ENCODE measurements at places on chromosomes 7 and 10.
A peak's percentile ranks its signal among the peaks of the same experiment; 100 is the strongest.

- DNase-seq: no peak
These were observed 72.0 kb downstream of the PAX2 start for GRCh38 chr10:100817268-100817839.

GRCh38 chr7:24755541-24756407, 1.5 kb downstream of the GSDME start:
- DNase-seq: no peak

DNA sequence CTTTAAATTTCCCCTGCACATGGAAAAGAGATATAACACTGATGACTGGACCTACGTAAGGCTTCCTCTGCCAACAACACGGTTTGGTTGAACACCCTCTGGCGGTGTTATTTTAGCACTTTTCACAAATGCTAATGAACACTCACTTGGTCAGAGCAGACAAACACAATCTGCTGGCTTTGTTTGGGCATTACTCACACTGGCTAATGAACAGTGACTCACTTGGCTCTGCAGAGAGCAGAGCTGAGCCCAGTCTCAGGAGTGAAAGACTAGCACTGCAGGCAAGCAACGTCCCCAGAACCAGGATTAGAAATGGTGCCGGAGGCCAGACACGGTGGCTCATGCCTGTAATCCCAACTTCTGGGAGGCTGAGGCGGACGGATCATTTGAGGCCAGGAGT, 430.8 kb downstream of the PLXNA4 start:
- no peak for DNase-seq

GRCh38 chr10:103759100-103759781, 96.1 kb downstream of the SH3PXD2A start:
- peak; percentile 28 for DNase-seq

- no peak for DNase-seq
These were observed 141.4 kb downstream of the GRID1 start for GRCh38 chr10:86225103-86225782.

- DNase-seq: no peak
These were observed 692.6 kb downstream of the SUGCT start for GRCh38 chr7:40827222-40828085.

All from stimulated activated naive B cell treated with anti-CD40 and anti-IgM and Interleukin-4, amounts not matched to agents 10 μg/mL and 1 μg/mL and 100 μg/mL, for 72 hours (primary cell).